Smooth muscle cell of the pulmonary artery (primary cell): ENCODE measurements at places on chromosomes 1 and 21. TPM values are rescaled to one million over a fixed set of nuclear protein-coding genes. Genes with fewer than 3 reads are reported as not detected.

TEDDM1 gene
- total RNA-seq, result not detected in 2 replicates

PATJ gene
- 8.2 and 8.8 TPM in 2 replicates for total RNA-seq

LRRC7 gene
- total RNA-seq, result 0.07 TPM in 1 of 2 replicates, not detected in the other

LAD1 gene
- 0.07 TPM in 1 of 2 replicates, not detected in the other for total RNA-seq

OR2L8 gene
- not detected in 2 replicates for total RNA-seq

ERICH3 gene
- total RNA-seq, result not detected in 2 replicates

S100A7A gene
- total RNA-seq, result not detected in 2 replicates
